NCI-H187 (cell line): ENCODE measurements at places on chromosomes 16 and 17.

- DNase-seq, result no peak
These were observed 17.3 kb downstream of the CA5A start for GRCh38 chr16:87918866-87919680.

- no peak for DNase-seq
These were observed 6.2 kb upstream of the MYOCD start for GRCh38 chr17:12659500-12659899.

DNA sequence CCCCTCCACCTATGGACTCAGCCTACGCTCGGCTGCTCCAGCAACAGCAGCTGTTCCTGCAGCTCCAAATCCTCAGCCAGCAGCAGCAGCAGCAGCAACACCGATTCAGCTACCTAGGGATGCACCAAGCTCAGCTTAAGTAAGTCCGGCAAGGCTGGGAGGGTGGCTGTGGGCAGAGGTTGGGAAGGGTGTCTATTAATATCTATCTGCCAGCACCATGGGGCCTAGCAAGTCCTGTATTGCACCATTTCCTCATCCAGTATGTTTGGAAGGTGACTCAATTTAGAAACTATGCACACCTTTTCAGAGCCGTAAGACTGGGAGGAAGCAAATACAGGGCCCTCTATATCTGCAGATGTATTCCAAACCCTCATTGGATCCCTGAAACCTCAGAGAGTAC is 45.0 kb upstream of the ARHGAP44 start:
- DNase-seq, result no peak

- DNase-seq, result no peak
These were observed 28.3 kb upstream of the SLC38A10 start for GRCh38 chr17:81323411-81323868.

GRCh38 chr16:58503863-58504688 is 4.1 kb downstream of the NDRG4 start:
- DNase-seq, result no peak

DNA sequence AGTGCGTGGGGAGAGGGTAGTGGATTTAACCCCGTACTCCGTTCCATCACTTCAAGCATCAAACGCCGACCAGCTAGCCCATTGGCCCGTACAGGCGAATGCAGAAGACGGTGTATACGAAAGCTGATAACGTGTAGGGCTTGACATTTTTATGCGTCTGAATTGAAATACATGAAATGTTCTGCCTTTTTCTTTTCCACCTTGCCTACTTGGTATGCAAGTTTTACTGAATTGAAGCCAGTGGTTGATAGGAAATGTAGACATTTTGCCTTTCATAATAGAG is 834 bp upstream of the STAT3 start:
- no peak for DNase-seq

GRCh38 chr17:13157656-13158055 is 139.8 kb upstream of the ELAC2 start:
- no peak for DNase-seq

DNA sequence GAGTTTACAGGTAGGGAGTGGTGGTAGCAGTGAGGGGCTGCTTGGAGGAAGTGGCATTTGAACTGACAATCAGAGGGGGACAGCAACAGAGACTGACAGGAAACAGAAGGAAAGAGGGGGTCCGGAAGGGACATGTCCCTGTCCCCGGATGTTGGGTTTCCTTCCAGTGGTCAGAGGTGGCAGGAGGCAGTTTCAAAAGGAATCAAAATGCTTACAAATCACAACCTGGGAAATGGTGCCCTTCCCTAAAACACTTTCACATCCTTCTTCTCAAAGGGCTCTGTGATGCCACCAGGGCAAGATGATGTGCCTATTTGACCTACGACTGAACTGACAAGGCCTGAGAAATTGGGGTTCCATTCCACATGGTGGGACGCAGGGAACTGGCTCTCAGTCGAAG is 19.7 kb downstream of the ADGRG1 start:
- DNase-seq, result no peak

- DNase-seq, result no peak
These were observed 1.2 kb downstream of the MAF start for GRCh38 chr16:79599256-79599836.

DNA sequence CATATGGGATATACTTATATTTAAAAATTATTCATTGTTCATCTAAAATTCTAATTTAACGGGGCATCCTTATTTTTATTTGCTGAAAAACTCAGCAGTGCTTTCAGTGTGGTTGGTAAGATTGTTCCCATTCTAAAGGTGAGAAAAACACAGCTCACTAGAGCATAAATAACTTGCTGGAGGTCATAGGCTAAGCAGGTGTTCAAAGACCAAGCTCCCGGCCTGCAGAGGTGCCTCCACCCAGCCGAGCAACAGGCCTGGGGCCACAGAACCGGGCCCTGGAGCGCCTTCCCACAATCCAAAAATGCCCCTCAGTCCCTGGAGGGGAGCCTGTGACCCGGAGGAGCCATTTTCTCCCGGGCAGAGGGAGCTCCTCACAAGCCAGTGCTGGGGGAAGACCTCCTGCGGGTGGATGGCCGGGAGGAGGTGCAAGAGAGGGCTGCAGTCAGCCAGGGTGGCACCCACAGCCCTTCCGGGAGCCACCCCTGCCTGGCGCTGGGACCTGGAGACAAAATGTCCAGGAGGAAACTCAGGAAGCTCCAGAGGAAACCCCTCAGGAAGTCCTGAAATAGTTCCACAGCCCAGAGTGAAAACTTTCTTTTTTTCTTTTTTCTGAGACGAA is 14.7 kb downstream of the ABR start:
- no peak for DNase-seq

GRCh38 chr17:57341611-57342540 is 85.6 kb downstream of the MSI2 start:
- no peak for DNase-seq

DNA sequence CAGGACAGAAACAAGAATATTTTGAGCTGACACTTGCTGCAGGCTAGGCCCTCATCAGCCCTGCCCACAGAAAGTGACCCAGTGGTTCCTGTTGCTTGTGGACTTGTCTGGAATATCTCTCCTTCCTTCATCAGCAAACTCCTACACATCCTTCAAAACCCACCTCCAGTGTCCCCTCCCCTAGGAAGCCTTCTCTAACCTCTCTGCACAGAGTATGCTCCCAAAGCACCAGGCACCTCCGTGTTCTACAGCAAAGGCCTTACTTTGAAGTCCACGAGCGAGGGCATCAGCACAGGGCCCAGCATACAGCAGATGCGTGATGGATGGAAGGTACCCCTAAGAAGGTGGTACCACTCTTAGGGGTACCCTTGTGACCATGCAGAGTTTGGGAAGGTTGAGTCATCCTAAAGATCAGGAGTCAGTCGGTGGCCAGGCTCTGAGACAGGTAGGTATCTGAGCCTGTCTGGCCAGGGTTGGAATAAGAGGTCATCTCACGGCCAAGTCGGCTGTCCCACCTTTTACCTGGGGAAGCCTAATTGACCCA is 2.0 kb downstream of the CCDC102A start:
- no peak for DNase-seq

- DNase-seq, result no peak
These were observed 4.8 kb upstream of the ABCC12 start for GRCh38 chr16:48160575-48160974.

- no peak for DNase-seq
These were observed 788 bp downstream of the METTL22 start for GRCh38 chr16:8622315-8622656.

- peak; percentile 92 for DNase-seq
These were observed 49.0 kb upstream of the AKAP1 start for GRCh38 chr17:57035971-57036481.

- DNase-seq, result no peak
These were observed 3.9 kb upstream of the ARHGAP17 start for GRCh38 chr16:25018972-25019617.

DNA sequence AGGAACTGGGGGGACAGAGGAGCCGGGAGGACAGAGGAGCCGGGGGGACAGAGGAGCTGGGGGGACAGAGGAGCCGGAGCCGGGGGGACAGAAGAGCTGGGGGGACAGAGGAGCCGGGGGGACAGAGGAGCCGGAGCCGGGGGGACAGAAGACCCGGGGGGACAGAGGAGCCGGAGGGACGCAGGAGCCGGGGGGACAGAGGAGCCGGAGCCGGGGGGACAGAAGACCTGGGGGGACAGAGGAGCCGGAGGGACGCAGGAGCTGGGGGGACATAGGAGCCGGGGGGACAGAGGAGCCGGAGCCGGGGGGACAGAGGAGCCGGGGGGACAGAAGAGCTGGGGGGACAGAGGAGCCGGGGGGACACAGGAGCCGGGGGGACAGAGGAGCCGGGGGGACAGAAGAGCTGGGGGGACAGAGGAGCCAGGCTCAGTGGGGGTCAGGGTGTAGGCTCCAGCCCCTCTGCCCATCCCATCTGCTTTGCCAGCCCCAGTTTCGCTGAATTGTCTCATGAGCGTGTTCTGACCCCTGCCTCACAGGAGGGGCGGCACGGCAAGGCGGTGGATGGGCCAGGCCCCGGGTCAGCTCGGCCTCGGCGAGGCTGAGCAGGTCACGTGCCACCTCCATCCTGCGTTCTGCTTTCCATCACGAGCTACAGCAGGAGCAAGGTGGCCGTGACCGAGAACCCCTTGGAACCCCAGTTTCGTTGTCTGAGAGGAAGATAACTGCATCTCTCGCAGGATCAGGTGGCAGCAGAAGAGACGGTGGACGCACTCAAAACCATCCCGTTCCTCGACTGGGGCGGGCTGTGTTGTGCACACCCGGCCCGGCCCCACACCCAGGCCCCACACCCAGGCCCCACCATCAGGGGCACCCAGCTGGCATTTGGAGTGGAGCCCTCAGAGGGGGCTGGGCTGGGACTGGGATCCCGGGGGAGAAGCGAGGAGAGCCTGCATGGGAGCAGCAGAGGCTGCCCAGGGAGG is 26.1 kb upstream of the CBFA2T3 start:
- DNase-seq, result no peak

DNA sequence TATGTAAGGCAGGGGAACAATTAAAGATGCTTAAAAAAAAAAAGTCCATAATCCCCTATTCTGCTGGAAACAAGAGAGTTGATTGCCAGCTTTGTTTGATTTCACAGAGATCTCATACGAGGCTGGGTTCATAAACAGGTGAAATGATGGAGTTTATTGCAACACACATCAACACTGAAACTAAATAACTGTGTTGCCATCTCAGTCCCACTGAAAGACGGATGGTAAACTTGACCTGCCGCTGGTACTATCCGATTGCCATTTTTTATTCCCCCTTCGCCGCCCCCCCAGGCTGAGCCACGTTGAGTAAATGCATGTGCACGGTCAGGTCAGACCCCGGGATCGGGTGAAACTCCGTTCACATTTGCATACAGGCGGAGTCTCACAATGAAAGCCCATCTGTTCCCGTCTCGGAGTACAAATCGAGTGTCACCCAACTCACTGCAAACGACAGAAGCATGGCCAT is 119.2 kb downstream of the SKAP1 start:
- DNase-seq, result peak; percentile 9

GRCh38 chr17:32484041-32484461 is 2.7 kb upstream of the CDK5R1 start:
- DNase-seq, result no peak

DNA sequence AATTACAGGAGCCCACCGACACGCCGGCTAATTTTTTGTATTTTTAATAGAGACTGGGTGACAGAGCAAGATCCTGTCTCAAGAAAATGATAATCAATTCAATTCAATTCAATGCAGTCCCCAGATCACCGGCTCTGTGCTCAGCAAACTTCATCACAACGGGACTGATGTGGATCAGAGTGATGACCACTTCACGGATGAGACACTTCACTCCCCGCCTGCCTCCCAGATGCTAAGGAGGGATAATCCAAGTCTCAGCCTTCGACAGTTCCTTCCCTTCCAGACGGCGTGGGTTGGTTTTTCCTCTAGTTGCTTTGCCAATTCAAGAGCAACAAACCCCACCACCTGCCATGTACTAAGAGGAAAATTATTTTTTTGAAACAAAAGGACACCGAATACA is 93.8 kb downstream of the ZDHHC7 start:
- DNase-seq, result no peak

GRCh38 chr17:83196366-83196765 is 117.0 kb downstream of the METRNL start:
- no peak for DNase-seq

- no peak for DNase-seq
These were observed 26.5 kb upstream of the C16orf87 start for GRCh38 chr16:46857368-46857945.
